ENCODE measurements at places on chromosomes 5 and 9.

DNA sequence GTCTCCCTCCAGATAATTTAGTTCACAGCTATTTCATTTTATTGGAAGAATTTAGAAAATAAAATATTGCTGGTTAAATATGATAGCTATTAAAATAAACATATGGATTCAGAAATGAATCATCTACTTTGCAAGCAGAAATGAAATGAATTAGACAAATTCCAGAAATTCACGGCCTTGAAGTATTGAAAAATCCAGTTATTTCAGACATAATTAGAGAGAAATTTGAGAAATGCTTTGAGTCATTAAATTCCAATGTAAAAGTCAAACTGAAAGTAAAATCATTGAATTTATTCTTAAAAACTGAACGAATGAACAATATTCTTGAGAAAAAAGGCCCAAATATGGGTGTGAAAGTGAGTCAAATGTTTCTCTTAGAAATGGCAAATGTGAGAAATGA lies 632.6 kb upstream of the EDIL3 start:
- no peak for DNase-seq

GRCh38 chr5:56310711-56311204 lies 77.6 kb upstream of the ANKRD55 start:
- DNase-seq, result no peak

DNA sequence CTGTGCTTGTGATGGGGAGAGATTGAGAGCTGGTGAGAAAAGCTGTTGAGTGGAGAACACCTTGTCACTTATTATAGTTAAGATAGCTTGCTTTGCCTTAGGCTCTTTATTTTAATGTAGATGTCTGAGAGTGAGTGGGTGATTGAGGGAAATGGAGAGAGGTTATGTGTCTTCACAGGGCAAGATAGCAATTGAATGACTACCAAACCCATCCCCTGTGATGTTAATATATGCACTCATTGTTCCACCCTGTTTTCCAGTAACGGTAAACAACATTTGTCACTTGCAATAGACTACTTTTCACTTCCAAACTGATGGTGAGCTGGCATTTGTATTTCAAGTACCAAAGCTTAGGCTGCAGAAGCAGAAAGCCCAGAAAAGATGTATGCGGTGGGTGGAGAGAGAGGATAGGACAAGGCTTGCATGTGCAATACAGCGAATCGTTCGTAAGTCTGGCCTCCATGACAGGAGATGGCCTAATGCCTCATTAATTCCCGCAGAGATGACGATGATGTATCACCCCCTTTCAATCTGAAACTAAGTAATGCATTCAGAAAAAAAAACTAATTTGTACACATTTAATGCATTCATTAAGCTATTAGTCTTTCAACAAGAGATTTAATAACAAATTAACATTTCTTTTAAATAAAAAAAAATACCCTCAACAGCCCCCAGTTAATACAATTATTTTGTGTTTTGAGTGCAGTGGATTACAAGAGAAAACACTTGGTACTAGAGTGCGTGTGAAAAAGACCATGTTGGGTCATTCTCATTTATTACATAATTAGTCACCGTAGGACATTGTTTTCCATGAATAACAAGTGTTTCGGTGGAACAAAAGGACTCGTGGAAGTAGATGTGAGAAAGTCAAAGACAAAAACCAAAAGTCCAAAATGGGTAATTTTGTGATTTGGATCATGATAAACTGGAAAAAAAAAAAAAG lies 699.0 kb downstream of the BRINP1 start:
- no peak for DNase-seq

GRCh38 chr9:23826120-23826629 lies at the start of gene ELAVL2:
Gene ELAVL2 (minus strand): TSS chr9:23826240. CDS start chr9:23762234, 64,006 bp downstream.
- DNase-seq, result peak; percentile 41

DNA sequence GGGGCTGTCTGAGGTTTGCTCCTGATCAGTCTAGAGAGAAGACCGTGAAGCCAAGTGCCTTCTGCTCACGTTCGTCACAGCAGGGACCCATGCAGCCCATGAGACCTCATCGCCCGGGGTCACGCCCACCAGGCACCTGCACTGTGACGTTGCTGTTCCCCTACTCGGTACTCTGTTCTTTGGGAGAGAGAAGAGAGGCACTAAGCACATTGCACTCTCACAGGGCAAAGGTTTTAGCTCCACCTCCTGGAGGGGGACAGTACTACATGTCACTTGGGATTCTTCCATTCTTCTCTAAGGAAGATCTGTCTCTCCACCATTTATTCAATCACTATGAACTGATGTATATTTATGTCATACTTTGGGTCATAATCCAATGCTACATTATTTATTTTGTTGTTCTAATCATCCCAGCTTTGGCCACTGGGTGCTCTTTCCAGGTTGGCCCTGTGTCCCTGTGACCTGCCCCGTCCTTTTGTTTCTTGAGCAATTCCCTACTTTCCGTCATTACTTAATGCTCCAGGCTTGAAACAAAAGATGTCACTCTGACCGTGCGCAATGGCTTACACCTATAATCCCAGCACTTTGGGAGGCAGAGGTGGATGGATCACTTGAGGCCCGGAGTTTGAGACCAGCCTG lies 31.4 kb upstream of the BRD3 start:
- DNase-seq, result peak; percentile 64

- no peak for DNase-seq
Measured at GRCh38 chr5:168867241-168867640, 288.1 kb upstream of the PANK3 start.

GRCh38 chr9:133403766-133404453 lies 13.9 kb downstream of the REXO4 start:
- peak; percentile 66 for DNase-seq

DNA sequence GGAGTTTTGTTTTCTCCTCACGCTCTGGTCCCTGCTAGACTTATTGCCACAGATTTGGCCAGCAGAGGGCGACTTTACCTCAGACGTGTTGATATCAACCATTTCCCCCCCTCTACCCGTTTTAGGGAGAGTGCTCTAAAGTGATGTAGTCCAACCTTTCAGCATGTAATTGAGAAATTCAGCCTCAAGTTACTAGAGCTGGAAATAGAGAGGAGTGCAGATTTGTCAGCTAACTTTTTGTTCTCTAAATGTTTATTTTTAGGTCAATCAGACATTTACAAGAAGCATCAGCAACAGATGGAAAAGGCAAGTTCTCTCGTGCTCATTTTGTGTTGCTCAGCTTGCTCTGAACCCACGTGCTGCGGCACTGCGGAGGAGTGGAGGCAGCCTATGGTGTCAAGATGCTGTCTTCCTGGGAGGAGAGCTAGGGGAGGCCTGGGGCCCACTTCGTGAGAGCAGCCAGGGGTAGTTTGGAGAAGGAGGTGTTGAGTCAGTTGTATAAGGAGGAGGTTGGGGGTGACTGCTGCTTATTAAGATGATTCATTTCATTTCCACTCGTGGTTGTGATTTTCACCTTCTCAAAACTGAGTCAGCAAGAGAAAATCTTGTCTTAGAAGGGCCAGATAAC lies 53.6 kb downstream of the GPR107 start:
- peak; percentile 89 for DNase-seq

- DNase-seq, result no peak
Measured at GRCh38 chr5:80799573-80799972, 144.8 kb upstream of the DHFR start.

DNA sequence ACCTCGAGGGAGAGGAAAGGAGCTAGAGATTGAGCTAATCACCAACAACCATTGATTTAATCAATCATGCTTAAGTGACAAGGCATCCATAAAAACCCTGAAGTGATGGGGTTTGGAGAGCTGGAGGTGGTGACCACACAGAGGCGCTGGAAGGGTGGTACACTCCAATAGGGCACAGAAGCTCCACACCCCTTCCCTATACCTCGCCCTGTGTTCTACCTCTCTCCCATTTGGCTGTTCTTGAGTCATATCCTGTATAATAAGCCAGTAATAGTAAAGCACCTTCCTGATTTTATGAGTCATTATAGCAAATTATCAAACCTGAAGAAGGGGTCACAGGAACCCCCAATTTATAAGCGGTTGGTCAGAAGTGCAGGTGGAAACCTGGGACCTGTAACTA lies 18.3 kb downstream of the ACTL7B start:
- no peak for DNase-seq

DNA sequence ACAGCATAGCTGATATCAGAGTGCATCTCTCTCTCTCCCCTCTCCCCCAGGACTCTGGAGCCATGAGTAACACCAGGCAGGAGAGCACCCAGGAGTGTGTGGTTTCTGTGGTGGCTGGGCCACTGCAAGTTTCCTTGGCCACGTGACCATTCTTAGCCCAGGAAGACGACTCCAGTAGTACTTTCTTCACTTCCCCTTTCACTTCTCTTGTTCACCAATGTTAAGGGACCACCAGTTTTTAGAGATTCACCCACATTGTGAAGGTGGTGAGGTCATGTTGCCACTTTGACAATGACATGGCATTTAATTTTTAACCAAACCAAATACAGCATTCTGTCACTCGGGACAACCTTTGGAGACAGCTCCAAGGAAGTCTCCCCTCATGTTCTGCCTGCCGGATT lies 17.9 kb upstream of the DAPK1 start:
- no peak for DNase-seq

GRCh38 chr9:698954-699353 lies 142.5 kb upstream of the DMRT1 start:
- no peak for DNase-seq

DNA sequence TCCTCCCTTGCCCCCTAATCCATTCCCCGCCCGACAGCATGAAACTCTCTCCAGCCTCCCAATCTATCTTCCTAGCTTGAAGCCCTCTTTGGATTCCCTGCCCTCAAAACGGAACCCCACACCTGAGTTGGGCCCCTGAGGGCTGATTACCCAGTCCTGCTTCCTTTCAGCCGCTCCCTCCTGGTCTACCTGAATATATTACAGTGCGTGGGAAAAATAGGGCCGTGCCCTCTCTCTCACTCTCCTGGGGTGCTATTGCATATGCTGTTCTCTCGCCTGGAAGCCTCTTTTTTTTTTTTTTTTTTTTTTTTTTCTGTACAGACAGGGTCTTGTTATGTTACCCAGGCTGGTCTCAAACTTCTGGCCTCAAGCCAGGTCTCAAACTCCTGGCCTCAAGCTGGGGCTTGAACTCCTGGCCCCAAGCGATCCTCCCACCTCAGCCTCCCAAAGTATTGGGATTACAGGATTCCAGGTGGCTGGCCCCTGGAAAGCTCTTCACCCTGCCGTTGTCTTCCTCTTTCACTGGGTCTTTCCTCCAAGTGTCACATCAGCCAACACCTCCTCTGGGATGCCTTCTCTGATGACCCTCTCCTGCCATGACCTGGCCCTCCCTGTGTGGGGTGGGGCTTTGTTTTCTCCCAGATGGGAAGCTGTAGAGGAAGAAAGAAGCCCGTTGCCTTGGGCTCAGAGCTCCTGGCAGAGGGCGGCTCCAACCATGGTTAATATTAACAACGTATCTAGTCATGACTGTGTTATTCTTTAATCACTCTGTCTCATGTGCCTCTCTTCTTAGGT lies 8.2 kb downstream of the DNM1 start:
- DNase-seq, result no peak

DNA sequence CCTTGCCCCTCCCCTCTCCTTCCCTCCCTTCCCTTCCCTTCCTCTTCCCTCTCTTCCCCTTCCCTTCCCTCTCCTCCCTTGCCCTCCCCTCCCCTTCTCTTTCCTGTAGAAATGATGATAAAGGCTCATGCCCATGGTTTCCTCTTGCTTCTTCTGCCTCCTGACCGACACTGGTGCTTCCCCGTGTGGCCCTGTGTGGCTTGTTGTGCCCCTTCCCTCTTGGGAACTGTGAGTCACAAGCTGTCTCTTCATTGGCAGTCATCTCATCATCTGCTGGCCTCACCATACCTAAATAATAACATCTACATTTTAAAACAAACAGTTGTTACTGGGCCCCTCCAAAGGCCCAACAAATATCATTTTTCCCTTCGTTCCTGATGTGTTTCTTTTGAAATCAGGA lies 11.7 kb upstream of the CARNMT1 start:
- no peak for DNase-seq

GRCh38 chr5:16457853-16458252 lies 7.7 kb downstream of the ZNF622 start:
- DNase-seq, result no peak

GRCh38 chr5:44312374-44312773 lies 76.8 kb downstream of the FGF10 start:
- no peak for DNase-seq
